ENCODE measurements at places on chromosomes 4 and X.

DNA sequence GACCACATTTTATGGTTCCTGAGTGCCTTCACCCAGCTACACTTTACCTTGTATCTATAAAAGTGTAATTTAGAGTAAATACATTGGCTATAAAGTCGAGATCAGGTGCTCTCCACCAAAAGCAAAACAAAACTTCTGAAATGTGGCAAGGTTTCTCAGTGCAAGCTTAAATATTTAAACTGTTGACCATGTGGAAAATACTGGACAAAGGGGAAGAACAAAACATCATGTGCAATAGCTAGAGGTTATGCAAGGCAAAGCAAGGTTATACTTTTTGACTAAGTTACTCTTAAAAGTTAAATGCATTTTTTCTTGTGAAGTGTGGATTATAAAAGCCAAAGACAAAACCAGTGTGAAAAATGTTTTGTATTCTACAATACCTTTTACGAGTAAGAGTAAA lies 55.9 kb downstream of the UGT2A2 start:
- DNase-seq, result no peak

- DNase-seq, result no peak
Observed at GRCh38 chr4:26509681-26510333, 19.5 kb upstream of the CCKAR start.

- DNase-seq, result no peak
Observed at GRCh38 chr4:165785337-165785736, 87.7 kb upstream of the TLL1 start.

GRCh38 chrX:125439194-125439849 lies 119.7 kb downstream of the TEX13C start:
- DNase-seq, result no peak

DNA sequence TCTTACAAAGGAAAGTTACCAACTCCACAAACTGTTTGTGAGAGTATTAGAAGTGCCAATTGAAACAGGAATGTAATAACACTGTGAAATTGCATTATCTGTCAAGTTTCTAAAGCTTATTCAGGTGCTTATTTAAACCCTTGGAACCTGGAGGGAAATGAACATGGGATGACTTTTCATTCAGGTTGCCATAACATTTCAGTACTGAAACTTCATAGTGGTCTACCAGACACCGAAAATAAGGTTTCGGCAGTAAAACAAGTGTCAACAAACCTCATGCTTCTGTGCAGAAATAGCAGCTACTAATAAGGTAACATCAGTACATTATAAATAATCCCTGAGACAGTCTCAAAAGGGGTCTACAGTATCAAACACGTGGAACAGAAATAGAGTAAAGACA lies 890.7 kb upstream of the INTU start:
- no peak for DNase-seq

GRCh38 chr4:164706675-164707074 lies 47.3 kb upstream of the SMIM31 start:
- no peak for DNase-seq

DNA sequence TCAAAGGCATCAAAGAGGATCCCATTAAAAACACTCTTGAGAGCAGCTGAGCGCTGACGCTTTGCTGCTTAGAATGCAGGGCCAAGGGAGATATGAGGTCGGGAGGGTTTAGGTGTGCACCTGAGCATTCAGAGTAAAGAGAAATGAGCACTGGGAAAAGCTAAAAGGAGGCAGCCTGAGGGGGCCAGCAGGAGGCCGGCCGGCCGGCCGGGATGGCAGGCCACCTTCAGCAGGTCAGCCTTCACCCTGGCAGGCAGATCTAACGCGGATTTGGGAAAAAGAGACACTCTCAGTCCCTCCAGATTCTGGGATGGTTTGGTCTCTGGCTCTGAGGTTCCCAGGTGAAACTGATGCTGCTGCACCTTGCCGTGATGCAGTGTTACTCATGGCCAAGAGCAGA lies 393.5 kb downstream of the TRIML1 start:
- no peak for DNase-seq

DNA sequence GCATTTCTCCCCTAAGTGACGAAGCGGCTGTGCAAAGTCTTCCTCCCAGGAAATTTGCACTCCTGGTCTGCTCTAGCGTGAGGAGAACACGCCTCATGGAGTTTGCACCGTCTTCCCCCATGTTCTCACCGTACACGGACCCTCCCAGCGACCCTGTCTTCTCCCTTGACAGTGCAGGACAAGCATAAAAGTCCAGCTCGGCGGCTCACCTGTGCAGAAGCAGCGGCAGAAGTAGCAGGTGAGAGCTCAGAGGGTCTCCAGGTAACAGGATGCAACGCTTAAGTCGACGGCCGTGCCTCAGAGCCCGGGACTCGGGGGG lies 314 bp downstream of the P2RY8 start:
- DNase-seq, result no peak

GRCh38 chr4:78784236-78784865 lies 8.2 kb downstream of the BMP2K start:
- DNase-seq, result no peak

- no peak for DNase-seq
Observed at GRCh38 chr4:54898056-54898562, 227.3 kb downstream of the KDR start.

DNA sequence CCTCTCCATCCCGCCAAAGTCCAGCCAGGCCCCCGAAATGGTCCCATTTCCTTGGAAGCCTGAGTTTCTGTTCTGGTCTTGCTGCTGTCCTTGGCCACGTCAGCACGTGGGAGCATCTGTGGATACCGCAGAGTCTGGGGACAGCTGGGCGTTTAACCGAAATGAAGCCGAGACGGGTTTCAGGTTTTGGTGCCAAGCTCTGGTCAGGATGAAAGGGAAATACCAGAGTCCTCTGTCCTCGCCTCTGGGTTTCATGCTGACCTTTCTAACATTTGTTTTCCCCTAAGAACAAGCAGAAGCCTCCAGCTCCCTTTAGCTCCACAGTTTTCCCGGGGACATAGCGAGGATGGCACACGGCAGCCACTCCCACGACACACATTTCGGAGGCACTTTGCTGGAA lies 19.7 kb downstream of the SHOX start:
- DNase-seq, result no peak

DNA sequence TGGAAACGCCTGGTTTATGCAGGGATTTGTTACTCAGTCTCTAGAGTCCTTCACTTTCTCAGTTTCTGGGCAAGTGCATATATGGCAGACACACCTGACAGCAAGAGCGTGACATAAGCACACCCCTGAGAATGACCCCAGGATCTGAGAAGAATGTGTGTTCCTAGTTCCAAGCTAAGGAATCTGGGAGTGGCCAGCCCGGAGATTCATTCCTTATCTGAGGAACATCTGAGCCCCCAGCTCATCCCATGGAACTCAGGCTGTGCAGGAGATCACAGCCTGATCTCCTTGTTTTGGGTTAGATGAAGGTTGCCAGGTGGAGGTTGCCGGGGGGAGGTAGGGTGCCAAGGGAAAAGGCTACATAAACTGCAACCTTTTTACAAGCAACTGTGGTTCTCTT lies 23.8 kb upstream of the KIAA0232 start:
- DNase-seq, result no peak

DNA sequence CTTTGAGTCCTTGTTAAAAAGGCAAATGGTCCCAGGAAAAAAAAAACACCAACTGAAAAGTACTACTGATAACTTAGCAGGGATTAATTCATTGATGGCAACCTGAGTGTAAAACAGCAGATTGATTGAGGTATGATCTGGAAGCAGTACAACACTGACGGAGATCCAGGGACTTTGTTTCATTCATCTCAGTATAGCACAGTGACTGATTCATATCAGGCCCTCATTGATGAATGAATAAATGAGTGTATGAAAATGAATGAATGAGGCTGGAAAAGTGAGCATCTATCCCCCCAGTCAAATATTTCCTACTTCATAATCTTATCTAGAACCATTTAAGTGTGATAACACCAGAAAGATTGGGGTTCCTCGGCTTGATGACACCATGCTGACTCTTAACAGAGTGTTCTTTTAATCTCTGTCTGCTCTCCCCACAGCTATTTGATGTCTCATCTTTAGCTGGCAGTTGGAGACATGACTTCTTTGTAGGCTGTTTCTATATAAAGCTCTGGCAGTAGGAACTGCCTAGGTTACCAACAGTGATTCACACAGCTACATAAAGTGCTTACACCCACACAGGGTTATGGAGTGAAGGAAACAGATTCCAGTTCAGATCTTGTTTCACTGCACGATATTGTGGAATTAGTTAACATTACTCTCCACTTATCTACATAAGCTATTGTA lies 18.6 kb upstream of the RNF128 start:
- DNase-seq, result no peak

DNA sequence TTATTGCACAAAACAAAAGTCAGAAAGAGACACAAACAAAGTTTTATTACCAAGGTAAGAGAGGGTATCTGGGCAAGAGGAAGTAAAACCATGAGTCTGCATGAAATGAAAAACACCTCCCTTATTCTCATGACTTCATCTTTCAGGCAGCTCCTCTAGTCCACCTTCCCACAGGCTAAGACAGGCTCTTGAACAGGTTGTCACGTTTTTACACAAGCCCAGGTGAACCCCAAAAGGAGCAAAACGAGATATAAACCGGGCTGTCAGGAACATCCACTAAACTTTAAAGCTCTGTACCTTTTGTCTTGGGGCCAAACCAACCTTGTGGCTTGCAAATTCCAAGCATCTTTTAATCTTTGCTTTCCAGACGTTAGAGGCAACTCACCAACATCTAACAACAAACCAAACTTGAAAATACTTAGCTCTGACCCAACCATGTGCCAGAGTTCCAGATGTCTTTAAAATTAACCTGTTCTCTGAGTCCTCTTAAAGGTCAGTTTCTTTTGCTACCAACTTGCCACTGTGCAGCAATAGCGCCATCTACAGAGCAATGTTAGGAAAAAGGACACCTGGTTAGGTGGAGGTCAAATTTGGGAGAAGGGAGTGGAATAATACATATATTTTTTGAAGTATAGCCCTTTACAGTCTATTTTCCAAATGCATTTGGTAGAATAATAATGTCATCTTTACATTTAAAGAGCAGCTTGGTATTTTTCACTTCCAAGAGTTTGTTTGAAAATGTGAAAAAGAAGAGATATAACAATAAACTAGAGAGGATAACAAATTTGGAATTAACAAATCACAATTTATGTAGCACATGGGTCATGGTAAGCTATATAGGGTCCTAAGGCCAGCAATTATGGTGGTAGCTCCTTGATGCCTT lies 73.1 kb downstream of the QRFPR start:
- no peak for DNase-seq

- DNase-seq, result peak; percentile 51
Observed at GRCh38 chr4:40629401-40630334, at the start of gene RBM47. Gene RBM47 (minus strand): TSS chr4:40629864. CDS start chr4:40438893, 190,971 bp downstream.

DNA sequence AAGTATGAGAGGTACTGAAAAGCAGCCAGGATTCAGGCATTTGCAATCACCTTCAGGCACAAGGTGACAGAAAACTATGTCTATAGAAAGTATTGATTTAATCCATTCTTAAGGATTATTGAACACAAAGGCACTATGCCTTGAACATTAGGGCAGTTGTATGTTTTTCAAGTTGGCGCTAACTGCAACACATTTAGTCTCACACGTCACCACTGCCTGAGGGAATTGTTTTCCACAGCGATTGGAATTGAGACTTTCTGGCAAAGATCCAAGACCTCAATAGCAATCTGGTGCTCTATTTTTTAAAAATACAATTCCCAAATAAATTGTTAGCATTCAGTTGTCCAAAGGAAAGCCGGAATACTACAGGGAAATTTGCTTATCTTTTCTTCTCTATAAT lies 52.7 kb upstream of the FTHL17 start:
- DNase-seq, result no peak

GRCh38 chr4:94757192-94758140 lies at the start of gene BMPR1B:
Gene BMPR1B (plus strand): TSS chr4:94757955. CDS start chr4:95104425, 346,470 bp downstream.
- no peak for DNase-seq

DNA sequence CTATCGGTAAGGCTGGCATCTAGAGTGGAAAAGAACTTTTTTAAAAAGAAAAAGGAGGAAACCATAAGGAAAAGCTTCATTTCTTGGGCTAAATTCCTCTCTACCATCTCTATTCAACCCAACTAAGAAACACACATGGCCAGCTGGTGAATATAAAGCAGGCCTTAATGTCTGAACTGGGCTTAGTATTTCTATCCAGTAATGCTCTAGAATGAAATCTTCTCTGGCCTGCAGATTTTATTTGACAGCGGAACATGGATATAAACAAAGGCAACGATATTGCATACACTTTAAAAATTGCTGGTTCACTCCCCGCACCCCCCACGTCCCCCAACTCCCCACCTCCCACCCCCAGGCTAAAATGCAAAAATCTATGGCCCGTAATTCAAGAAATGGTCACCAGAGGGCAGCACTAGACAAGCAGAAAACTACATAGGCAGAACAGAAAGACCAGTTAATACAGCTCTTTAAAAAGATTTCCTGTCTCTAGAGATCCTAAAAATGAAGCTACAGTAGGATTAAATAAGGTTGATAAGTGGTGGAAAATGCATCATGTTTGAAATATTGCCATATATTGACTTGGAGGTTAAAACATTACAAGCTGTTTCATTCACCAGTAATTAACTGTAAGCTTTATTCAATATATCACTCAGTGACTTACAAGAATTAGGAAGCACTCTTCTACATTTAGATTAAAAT lies 155.2 kb upstream of the GALNT7 start:
- no peak for DNase-seq

DNA sequence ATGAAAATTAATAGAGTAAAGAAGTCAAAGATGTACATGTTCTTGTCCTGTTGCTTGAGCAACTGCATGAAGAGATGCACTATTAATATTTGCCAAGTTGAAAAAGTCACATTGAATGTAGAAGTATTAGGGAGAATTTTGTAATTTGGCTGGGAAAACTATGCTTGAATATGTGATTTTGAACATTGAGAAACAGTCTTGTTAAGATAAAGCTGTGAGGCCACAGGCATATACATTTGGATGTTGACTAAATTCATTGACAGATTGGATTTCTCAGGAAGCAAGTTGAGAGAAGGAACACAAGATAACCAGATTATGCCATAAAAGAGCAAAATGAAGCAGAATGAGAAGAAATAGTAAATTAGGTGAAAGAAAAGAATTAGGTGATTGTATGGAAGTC lies 1777.5 kb upstream of the PCDH7 start:
- no peak for DNase-seq

GRCh38 chr4:163694385-163694784 lies 199.9 kb downstream of the TMA16 start:
- no peak for DNase-seq

GRCh38 chr4:40365766-40366165 lies 30.6 kb downstream of the CHRNA9 start:
- DNase-seq, result no peak

DNA sequence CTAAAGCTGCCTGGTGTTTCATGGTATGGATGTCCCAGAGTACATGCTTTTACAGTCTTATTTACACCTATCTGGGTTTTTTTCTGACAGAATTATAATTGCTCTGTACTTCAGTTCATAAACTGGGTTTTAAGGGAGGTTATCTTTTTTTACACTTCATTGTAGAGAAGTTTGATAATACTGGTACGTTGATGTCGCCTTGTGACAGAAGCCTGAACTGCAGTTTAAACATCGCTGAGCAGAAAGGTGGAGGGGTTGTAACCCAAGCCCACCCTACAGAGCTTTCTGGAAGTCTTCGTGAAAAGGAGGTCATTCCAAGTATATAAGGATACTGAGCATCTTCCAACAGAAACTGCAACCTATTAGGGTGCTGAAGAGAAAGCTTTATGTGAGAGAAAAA lies 46.4 kb downstream of the BEX1 start:
- no peak for DNase-seq

- DNase-seq, result no peak
Observed at GRCh38 chr4:130705023-130705422, 1609.1 kb downstream of the C4orf33 start.

All from NCI-H2029 (cell line).